ENCODE measurements at places on chromosomes 7 and 10.

DNA sequence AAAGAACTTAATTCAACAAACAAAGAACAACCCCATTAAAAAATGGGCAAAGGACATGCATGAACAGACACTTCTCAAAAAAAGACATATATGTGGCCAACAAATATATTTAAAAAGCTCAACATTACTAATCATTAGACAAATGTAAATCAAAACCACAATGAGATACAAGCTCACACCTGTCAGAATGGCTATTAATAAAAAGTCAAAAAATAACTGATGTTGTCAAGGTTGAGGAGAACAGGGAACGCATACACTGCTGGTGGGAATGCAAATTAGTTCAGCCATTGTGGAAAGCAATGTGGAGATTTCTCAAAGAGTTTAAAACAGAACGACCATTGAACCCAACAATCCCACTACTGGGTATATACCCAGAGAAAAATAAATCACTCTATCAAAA, 19.1 kb downstream of the ZFAND4 start:
- DNase-seq: no peak

GRCh38 chr10:113612154-113612553, 51.7 kb downstream of the NRAP start:
- DNase-seq: peak; percentile 52

DNA sequence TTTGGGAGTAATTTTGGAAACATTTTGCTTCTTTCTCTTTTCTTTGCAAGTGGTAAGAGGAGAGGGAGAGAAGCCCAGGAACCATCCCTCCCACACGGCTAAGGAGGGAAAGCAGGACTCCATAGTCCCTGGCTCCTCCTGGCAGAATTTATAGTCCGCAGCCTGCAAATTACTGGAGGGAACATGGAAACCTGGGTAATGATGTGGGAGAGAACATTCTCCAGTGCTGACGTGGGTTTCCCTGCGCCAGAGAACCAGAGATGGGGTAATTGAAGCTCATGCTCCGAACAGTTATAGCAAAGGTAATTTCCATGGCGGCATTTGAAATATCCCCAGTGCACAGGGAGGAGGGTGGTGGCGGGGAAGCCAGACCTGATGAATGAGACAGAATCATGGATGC, 320.4 kb downstream of the RPS24 start:
- no peak for DNase-seq

GRCh38 chr7:27611059-27611458, 51.6 kb downstream of the HIBADH start:
- no peak for DNase-seq

GRCh38 chr7:47482013-47482875, 99.7 kb downstream of the TNS3 start:
- no peak for DNase-seq

- DNase-seq: peak; percentile 19
Measured at GRCh38 chr7:124762611-124763143, 2.9 kb downstream of the GPR37 start.

DNA sequence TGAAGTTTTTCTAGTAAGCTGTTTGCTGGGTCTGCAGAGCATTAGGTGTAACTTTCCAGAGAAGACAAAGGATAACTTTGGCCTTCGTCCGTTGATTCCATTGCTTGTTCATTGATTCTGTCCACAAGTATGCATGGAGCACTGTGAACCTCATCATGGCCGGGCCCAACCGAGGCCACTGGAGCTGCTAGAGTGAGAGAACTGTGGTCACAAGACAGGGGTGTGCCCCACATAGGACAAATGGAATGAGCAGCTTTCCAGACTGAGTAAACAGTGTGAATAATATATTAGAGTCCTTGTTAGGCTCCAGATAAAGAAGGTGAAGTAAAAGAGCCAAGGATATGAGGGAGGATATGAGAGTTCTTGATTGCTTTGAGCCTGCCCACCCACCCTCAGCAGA, 24.9 kb downstream of the MBL2 start:
- DNase-seq: no peak

- DNase-seq: no peak
Measured at GRCh38 chr10:104337521-104337984, 712 bp downstream of the ITPRIP start.

DNA sequence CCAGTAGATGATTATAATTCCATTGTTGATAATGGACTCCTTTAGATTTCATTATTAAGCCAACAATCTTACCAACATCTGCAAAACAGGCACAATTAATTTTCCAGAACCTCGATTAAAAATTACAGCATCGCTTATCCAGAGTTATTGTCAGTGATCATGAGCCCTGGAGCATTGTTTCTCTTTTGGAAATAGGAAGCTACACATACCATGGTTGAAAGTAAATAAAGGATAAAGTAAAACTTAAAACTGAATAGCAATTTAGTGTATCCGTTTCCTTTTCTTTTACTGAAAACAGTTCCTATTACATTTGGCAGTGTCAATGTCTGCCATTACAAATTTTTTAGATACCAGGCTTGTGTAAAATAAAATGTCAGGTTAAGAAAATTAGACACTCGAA, 9.9 kb upstream of the HOXA2 start:
- DNase-seq: no peak

Measured in substantia nigra (tissue), 51 donors.